ENCODE measurements at places on chromosomes 1 and 21.

DNA sequence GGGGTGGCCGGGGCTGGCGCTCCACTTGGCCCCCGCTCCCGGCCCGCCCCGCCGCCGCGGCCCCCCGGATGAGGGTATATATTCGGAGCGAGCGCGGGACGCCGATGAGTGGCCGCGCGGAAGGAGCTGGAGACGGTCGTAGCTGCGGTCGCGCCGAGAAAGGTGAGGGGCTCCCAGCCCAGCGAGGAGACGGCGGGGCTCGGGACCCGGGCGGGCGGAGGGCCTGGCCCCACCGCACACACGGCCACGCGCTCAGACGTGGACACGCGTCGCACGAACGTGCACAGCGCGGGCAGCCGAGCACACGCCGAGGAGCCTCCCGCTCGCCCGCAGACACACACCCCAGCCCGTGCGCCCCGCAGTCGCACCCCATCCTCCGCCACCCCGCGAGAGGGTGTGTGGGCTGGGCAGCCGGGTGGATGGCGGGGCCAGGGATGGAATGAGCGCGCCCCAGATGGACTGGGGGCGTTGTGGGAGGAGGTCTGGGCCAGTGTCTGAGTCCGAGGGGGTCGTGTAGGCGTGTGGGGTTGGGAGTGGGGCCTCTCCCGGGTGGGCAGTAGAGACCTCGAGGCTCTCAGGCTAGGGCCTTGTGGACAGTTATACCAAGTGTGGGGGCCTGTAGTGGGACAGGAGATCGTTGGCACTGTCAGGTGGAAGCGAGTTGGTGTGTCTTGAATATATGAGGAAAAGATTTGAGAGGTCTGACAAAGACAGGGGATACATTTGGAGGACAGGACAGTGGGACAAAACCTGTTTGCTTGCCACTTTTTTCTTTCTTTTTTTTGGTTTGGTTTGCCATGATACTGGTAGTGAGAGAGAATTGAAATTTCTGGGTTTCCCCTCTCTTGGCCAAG is at the start of gene UAP1:
UAP1 (plus strand) TSS at position 107 of the 854 bp plus-strand sequence. CDS start 4,347 bp downstream, outside the sequence.
- DNase-seq: no peak

DNA sequence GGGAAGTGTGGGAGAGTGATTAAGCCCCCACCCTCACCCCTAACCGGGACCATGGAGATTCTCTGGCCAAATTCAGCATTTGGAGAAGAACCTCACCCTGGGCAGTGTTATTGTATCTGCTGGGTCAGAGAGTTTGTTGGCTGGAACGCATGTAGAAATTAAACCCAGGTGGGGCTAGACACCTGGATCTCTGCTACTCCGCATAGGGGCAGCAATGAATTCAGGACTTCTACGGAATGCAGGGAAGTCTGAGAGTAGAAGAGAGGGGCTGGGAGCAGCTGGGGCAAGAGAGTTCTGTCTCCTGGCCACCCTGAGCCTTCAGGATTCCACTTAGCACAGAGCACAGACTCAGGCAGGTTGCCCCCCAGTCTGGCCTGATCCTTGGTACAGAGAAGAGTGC is 3.6 kb upstream of the CRABP2 start:
- no peak for DNase-seq

DNA sequence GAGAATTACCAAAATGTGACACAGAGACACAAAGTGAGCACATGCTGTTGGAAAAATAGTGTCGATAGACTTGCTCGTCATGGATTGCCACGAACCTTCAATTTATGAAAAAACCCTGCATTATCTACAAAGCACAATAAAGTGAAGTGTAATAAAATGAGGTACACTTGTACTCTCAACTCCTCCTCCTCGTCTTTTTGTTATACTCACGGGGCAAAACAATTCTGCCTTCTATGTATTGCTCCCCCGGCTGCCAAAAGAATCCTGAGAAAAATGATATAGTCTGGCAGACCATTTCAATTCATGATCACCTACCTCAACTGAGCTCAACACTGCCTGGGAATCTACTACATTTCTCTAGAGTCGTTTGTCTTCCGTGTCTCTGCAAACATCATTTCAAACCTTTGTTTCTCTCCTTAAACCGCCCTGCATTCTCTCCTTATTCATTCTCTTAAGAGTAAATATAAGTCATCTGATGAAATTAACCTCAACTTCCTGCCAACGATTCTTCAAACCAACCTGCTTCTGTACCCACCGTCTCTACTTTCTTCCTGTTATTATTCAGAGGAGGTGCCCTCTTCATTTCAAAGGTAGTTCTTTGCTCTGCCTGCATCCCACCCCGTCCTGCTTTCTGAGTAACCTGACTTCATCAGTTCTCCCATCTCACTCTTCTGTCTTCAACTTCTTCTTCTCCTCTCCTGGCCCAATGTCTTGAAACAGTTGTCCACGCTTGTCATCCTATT is 12.9 kb upstream of the IL19 start:
- DNase-seq: no peak

DNA sequence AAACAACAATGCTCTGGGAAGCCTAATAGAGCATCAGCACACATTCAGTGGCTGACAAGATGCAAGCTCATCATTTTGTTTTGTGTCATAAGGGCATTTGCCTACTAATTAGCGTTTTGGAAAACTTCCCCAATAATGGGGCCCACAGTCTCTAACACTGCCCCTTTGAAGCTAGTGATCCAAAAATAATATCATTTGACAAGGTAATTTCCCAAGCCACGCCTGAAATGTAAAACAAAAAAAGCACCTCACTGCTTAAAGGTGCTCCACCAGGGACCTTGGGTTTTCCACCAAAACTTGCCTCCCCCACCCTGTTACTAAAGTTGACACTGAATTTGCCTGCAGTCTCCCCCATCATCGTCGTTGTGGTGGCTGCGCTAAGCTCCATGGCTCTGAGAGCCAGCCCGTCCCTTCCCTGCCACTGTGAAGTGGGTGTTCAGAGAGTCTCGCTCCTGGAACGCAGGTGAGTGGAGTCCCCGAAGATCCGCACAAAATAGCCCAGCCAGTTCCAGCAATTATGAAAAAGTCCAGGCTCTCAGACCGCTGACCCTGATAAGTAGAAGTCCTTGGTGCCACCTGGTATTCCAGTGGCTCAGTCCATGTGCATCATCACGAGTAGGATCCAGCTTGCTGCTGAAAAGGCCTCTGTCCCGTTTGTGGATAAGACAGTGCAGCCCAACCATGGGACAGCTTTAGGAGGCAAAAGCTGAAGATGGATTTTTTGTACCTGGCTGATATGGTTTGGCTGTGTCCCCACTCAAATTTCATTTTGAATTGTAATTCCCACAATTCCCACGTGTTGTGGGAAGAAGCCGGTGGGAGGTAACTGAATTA is 52.2 kb downstream of the RAB3GAP2 start:
- no peak for DNase-seq

- DNase-seq: no peak
Measured at GRCh38 chr1:210340311-210340710, 11.6 kb downstream of the HHAT start.

DNA sequence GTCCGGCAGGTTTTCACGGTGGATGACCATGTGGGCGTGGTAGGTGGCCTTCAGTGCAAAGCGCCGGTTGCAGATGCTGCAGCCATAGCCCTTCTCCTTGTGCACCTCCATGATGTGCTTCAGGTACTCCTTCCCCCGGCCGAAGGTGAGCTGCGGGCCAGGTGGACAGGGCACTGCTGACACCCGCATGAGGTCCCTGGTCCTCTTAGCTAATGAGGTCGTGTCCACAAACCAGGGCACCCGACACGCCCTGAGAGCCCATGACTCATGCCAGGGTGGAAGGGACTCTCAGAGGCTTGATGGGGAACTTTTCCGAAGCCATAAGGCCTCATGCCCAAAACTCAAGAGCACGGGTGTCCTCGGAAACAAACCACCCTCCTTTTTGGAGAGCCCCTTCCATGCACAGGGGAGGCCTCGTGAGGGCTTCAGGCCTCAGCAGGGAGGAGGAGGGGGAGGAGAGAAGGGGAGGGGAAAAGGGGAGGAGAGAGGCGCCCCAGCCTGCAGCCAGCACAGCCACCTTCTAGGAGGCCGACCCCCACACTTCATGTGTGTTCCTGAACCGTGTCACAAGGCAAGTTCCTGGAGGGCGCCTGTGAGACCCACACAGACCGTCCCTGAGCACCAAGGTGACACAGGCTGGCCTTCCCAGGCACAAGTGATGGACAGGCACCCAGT is 54.4 kb upstream of the RIPK4 start:
- DNase-seq: no peak

- DNase-seq: no peak
Measured at GRCh38 chr1:237324226-237324625, 282.2 kb downstream of the RYR2 start.

DNA sequence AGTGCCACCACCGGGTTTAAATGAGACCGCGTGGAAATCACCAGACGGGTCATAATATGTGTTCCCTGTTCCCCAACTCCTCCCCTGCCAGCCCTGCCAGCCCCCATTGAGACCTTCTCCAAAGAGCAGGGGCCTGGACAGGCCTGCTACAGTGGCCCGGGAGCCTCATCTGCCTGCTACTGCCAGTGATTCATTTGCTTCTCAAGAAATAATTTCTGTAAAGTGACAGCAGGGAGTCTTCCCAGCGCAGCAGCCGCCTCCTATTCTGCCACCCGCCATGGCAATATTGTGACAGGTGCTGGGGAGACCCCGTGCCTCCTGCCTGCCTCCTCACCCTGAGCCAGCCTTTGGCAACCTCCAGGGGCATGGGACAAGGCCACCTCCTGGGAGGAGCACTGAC is 8.9 kb downstream of the IFFO2 start:
- DNase-seq: no peak

DNA sequence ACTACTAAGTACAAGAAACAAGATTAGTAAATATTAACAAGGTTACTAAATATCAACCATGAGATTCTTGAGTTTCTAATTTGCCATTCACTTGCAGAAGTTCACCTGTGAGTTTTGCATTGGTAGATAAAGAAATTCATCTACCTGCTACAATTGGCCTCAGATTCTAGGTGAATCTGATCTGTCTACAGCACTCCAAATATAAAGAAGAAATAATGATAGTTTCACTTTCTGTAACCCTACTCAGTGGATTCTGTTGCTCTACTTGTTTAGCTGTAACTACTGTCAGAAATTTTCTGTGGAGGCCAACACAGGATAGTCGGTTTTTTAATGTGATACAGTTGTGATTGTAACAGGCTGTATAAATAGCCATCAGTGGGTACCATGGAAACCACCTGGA is 118.6 kb downstream of the NR5A2 start:
- DNase-seq: no peak

DNA sequence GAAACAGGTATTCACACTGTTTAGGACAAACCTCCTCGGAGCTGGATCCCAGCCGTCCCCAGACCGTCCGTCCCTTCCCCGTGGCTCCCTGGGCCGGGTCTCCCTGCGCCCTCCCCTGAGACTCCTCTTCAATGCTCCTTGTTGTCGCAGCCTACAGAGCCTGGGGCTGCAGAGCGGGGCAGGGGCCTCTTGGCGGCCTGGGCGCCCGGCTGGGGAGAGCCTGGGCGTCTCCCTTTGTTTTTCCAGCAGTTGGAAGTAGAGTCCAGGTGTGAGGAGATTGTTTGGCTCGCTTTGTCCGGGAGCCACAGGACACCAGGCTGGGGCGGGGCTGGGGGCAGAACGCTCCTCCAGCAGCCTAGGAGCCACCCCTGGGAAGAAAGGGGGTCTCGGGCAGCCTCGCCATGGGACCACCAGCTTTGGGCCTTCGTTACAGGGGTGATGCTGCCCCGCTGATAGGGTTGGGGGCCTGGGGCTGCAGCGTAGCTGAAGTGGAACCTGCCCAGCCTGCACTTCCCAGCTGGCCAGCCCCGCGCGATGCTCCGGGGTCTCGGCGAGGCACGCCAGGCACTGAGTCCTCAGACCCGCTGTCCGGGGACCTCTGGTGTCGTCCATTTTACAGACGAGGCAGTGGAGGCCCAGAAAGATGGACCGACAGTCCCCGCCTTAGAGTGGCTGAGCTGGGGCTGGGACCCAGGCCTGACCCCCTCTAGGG is 66.9 kb downstream of the PRDM16 start:
- DNase-seq: no peak

GRCh38 chr1:15282810-15283474 is 35.9 kb downstream of the FHAD1 start:
- DNase-seq: no peak

GRCh38 chr21:46017695-46018094 is 36.1 kb downstream of the COL6A1 start:
- DNase-seq: no peak

- DNase-seq: no peak
Measured at GRCh38 chr21:21236996-21237395, 238.8 kb downstream of the NCAM2 start.

GRCh38 chr1:156293895-156294294 is 1.6 kb downstream of the GLMP start:
- no peak for DNase-seq

GRCh38 chr1:53644496-53644895 is 94.5 kb downstream of the GLIS1 start:
- DNase-seq: no peak

DNA sequence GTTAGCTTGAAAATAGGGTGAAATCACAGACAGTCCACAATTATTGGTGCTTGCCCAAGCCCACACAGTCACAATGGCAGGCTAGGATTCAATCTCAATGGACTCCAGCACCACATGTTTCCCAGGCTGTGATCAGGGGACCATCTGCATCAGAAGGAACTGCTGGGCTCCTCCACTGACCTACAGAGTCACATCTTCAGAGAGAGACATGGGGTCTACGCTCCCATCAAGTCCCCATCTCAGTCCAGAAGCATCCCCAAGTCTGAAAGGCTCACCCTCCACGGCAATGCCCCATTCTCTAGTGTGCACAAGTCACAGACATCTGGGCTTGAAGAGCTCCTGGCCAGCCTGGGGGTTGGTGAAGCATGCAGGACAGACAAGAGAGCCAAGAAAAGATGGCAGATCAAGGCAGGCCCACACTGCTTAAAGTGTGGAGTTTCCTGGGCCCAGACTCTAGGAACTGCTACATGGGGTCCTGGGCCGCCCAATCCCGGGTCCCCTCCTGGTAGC is 262.5 kb downstream of the NPHP4 start:
- DNase-seq: no peak

DNA sequence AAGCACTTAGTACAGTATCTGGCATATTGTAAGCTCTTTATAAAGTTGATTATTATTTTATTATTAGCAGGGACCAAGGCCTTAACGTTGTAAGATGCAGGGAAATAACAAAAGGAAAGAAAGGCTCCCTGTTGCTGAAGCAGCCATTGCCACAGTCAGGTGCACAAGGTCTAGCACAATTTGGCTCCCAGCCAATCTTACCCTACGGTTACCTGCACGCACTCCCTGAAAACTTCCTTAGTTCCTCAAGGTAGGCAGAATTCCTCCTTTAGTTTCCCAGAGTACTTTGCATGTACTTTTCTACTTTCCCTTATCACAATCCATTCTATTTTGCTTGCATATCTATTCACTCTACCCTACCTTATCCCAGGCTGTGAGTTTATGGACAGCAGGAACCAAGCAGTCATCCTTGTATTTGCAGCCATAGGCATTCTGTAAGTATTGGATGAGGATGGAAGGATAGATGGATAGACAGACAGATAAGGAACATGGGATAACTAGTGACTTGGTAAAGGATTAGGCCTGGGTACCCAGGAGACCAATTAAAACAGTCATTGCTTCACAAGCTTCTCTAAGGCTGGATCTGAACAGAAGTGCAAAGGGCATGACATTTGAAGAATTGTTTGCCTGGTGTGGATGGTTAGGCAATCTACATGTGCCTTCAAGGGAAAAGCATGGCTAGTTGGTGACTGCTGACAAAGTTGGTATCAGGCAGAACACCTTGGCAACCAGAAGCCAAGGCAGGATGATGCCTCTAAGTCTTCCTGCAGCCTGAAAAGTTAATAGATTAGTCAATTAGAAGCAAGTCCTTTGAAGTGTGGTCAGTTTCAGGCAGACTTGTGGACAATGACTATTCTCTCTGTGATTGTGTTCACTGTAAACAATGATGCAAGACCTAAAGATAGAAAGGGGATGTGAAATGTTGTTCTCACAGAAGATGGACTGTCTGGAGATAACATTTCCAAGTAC is 20.8 kb upstream of the JAK1 start:
- DNase-seq: no peak

GRCh38 chr1:56191369-56191768 is 388.0 kb downstream of the PLPP3 start:
- DNase-seq: no peak
